Activated T-helper 9 cell treated with anti-CD3 and anti-CD28 coated beads, Interleukin-2, amount 50 U/mL, for 16 hours (primary cell): ENCODE measurements at places on chromosomes 3 and 15.

- no peak for DNase-seq
These were observed 218.1 kb downstream of the CLSTN2 start for GRCh38 chr3:140152851-140153639.

GRCh38 chr3:100079328-100079727 is 35.0 kb downstream of the FILIP1L start:
- no peak for DNase-seq

DNA sequence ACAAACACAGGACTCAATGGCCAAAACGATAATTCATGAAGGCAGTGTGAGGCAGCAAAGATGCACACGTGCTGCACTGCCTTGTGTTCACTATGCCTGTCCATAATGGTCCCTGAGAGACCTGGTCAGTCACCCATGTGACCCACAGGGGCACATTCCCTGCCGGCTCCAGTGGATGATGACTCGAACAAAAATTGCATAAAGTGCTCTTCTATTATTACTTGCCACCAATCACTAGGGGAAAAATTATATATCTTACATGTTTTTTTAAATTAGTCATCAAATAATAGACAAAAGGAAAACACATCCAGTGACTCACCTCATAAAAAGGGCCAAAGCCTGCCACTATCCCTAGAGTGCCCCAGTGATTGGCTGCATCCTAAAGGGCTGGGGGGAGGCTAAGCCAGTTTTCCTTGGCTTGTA is 47.5 kb downstream of the UBP1 start:
- DNase-seq = no peak

- no peak for DNase-seq
These were observed 283.2 kb upstream of the SUCLG2 start for GRCh38 chr3:67937498-67938118.

GRCh38 chr3:58429657-58430056 is 4.0 kb downstream of the PDHB start:
- DNase-seq = no peak

DNA sequence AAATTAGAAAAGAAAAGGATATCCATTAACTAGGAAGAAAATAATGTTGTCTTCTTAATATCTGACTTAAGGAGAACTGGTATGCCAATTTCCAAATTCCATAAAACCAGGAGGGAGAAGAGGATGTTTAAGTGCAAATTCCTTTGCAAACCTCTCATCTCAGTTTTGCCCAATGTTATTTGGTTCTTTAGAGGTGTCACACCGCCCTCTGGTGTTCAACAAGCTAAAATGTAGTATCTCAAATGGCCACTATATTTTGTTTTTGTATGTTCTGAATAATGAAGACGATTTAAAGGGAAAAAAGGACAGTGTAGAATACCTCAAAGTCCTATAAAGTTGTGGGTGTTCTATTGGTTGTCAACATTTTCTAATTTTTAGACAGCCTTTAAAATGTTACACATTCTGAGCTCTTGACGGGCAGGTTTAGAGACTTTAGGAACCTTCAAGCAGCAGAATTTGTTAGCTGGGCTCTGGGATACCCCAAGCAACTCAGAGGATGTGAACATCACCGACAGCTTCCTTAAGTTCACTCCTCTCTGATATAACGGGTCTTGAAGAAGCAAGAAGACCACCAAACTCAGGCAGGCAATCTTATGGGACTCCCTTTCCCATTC is 458.3 kb downstream of the MFSD1 start:
- DNase-seq = no peak

DNA sequence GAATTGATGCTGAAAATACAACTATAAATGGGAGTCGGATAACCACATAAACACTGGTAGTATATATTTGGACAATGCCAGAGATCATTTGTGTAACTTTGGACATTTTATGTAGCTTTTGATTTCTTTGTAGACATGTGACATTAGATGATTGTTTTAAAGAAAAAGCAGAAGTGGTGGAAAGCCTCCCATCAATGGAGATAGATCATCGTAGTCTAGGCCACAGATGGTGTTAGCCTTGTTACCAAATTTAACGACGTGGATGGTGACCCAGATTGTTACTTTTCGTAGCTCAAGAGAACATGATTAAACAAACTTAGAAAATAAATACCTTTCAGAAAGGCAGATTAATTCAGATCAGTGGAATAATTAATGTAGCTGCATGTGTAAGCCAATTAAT is 8.8 kb downstream of the CACNA1D start:
- DNase-seq = no peak

DNA sequence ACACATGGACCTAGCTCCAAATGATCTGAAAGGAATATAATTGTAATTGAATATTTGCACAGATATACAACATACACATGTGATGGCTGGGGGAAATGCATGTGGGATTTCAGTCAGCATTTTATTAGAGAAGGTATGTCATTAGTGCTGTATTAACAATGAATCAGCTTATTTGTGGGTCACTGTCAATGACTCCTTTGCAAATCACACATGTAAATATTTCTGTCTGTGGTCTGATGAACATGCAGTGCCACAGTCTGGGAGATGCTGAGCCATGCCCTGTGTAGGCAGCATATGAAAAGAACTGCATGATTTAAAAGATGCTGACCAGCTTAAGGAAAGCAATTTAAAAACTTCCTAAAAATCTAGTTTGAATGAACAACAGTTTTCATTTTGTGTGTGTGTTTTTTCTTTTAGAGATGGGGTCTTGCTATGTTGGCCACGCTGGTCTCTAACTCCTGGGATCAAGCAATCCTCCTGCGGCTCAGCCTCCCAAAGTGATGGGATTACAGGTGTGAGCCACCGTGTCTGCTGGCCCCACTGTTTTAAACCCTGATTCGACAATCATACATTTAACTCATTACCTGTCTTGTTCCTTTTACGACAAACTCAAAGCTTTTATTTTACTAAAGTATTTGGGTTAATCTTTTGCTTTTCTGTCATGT is 803 bp upstream of the B3GNT5 start:
- DNase-seq = no peak

GRCh38 chr3:37461485-37462000 is 287.2 kb upstream of the LRRFIP2 start:
- DNase-seq = no peak

DNA sequence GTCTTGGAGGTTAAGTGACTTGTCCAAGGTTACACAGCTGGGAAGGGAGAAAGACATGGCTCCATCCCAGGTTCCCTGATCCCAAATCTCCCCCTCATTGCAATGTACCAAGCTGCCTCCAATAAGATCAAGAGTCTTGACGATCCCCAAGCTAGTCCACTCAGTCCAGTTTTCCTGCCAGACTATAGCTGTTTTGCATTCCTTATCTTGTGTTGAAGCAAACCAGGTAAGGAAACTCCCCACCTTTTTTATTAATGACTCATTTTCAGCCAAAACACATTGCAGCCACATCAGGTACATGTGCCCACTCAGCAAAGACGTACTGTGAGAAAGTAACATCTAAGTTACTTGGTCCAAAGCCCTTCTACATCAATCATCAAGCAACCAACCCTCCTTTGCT is 41.9 kb downstream of the LIPC start:
- no peak for DNase-seq

DNA sequence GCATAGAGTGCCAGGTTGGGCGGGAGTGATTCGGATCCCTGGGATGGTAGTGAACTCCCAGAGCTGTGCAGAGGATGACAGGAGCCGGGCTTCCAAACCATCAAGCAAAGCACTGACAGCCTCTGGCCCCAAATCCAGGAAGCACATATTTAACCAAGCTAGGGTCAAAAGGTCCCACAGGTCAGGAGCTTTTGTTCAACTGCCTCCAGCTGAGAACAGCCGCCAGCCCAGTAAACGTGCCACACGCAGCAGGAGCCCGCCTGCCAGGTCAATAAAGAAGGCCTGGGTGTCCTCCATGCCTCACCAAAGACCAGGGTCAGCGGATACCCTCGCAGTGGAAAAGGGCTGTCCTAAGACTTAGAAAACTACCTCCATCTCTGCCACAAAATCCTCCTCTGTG is 184.7 kb upstream of the LINGO1 start:
- DNase-seq = no peak

DNA sequence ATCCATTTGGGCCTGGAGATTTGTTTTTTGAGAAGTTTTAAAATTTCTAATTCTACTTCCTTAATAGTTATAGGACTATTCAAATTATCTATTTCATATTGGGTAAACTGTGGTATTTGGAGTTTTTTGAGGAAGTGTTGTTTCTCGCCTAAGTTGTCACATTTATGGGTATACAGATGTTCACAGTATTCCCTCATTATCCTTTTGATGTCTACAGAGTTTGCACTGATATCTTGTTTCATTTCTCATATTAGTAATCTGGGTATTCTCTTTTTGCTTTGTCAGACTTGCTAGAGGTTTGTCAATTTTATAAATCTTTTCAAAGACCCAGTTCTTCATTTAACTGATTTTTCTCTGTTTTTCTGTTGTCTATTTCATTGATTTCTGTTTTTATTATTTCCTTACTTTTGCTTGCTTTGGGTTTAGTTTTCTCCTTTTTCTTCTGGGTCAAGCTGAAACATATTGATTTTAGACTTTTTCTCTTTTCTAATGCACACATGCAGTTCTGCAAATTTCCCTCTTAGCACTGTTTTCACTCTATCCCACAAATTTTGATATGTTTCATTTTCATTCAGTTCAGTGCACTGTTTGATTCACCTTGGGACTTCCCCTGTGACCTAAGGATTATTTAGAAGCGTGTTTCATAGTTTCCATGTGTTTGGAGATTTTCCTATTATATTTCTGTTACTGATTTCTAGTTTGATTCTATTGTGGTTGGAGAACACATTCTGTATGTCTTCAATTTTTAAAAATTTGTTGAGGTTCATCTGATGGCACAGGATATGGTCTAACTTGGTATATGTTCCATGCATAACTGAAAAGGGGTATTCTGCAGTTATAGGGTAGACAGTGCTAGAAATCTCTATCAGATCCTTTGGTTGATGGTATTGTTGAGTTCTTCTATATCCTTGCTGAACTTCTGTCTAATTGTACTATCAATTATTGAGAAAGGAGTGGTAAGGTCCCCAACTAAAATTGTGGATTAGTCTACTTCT is 79.6 kb downstream of the SUMF1 start:
- no peak for DNase-seq

DNA sequence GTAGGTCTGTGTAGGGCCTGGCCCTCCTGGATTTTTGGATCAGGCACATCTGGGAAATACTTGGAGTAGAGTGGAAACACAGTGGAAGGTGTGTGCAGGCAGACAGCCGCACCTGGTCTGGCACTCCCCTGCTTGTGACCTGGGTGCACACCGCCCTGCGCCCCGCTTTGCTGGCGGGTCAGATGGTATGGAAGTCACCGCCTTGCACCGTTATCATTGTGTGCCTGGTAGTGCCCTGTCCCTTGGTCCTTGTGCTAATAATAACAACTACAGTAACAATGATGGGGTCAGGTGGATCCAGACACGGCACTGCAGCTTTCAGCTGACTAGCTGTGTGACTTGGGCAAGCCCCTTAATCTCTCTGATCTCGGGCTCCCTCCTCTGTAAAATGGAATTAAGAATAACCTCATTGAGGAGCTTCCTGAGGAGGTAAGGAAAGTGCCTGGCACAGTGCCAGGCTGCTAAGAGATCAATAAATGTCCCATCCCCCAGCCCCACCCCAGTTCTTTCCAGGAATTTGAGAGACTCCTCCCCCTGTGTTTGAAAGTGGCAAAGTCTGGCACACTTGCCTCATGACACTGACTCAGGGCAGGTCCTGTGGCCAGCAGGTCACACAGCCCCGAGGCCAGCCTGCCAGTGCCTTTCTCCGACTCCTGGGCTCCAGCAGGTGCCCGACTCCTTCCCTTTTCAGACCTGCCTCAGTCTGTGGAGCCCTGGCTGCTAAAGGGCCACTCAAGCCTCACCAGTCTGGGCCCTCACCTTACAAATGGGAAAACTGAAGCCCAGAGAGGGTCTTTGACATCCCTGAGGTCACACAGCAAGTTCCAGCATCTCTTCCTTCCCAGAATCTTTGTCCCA is 9.8 kb downstream of the ISG20 start:
- no peak for DNase-seq

GRCh38 chr15:89244574-89244903 is 760 bp downstream of the FANCI start:
- no peak for DNase-seq

- no peak for DNase-seq
These were observed 167.4 kb downstream of the NTRK3 start for GRCh38 chr15:88089024-88089620.

DNA sequence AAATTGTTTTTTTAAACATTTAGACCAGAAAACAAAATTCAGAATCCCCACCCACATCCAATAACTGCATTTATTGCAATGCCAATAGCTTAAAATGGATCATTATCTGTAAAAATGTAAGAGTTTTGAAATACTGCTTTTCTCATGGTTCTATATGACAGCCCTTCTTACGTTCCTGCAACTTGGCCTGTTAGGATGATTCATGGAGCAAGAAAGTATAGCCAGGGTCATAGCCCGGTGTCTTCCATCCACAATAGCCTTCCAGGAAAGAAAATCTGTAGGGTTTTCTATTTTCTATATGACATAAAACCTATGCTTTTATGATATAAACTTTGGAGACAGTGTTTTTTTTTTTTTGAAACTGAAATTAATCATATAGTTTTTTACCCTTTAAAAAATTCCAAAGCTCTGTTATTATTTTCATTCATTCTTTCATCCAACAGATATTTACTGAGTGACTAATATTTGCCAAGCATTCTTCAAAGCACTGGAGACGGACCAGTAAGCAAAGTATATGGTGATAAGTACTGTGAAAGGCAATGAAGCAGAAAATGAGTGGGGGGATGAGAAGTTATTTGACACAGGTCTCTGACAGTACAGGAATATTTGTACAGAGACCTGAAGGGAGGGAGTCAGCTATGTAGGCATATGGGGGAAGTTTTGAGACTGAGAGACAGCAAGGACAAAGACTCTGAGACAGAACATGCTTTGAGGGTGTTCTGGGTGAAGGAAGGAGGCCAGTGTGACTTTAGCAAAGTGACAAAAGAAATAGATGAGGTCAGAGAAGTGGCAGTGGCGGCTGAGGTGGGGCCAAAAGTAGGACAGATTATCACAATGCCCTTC is 29.0 kb upstream of the SLC2A2 start:
- DNase-seq = no peak

DNA sequence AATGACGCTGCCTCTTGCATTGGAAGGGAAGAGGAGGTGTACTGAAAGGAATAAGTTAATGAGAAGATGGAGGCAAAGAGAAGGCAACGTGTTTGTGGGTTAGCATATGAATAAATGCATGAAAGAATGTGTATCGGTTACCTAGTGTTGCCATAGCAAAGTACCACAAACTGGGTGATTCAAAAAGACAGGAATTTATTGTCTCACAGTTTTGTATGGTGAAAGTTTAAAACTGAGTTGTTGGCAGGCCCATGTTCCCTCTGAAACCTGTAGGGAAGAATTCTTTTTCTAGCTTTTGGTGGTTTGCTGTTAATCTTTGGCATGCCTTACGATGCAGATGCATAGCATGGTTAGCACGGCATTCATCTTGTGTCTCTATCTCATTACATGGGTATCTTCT is 729.9 kb downstream of the MECOM start:
- no peak for DNase-seq

GRCh38 chr15:63402498-63403253 is 21.0 kb upstream of the CA12 start:
- no peak for DNase-seq

DNA sequence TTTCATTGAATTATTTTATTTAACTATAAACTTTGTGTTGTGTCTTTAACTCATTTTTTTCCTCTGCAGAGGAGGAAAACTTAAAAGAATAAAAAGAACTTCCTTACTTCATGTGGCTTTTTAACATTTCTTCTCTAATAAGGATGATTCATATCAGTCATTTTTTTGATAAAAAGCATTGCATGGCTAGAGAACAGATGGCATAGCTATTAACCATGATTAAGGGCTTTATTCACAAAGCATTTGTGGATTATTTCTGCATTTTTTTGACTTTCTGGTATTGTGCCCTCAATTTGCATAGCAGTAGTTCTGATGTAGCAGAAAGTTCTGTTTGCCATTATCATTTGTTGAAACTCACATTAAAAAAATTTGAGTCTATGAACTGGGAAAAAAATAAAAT is 540.8 kb downstream of the SI start:
- DNase-seq = no peak
